ENCODE measurements at places on chromosomes 16 and 17. TPM values are rescaled to one million over a fixed set of nuclear protein-coding genes. Genes with fewer than 3 reads are reported as not detected.

TMIGD1 gene
- not detected for total RNA-seq

SMTNL2 gene
- total RNA-seq = 2.4 TPM

KREMEN2 gene
- total RNA-seq = 32.8 TPM

- no peak for DNase-seq
Observed at GRCh38 chr16:12958366-12958765, 57.0 kb downstream of the SHISA9 start.

GRCh38 chr17:2056206-2057174 is 1.6 kb downstream of the HIC1 start:
- no peak for DNase-seq

- DNase-seq = no peak
Observed at GRCh38 chr16:66851166-66851964, 7.2 kb downstream of the CA7 start.

DNA sequence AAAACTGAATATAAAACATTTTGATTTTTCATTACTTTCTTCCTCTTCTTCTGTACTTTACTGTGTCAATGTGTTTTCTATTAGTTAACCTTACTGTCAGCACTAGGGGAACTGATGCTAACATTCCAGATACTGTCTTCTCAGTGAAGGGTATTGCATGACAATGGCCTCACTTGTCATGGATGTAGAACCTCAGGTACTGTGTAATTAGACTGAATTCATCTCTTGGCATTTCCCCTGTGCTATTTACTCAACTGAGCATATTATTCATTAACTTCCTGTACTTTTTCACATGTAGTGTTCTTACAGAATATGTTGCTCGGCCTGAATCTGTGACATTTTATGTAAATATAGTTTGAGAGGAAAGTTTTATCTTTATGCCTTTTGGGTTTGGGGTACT is 237.0 kb downstream of the CA10 start:
- DNase-seq = no peak

GFAP gene
- total RNA-seq = not detected

DNA sequence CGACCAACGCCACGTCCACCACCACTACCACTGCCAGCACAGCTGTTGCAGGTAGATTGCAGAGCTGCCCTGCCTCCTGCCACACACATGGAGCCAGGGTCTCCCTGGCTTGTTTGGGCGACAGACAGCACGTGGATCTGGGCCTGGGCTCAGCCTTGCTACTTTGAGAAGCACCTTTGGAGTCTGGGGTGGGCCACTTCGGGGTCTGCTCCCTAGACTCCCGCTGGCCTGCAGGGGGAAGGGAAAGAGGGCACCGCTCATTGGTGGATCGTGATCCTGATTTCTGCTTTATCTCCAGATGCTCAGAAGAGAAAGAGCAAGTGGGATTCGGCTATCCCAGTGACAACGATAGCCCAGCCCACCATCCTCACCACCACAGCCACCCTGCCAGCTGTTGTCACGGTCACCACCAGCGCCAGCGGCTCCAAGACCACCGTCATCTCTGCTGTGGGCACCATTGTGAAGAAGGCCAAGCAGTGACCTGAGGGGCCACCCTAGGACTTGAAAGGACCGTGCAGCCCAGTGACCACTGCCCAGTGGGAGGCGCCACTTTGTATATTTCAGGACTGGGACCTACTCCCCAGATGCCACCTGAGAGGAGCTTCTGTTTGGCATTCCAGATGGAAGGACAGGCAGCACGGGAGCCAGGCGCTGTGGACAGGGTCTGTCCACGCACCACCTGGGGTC is 15.1 kb upstream of the ITGB4 start:
- DNase-seq = no peak

DNA sequence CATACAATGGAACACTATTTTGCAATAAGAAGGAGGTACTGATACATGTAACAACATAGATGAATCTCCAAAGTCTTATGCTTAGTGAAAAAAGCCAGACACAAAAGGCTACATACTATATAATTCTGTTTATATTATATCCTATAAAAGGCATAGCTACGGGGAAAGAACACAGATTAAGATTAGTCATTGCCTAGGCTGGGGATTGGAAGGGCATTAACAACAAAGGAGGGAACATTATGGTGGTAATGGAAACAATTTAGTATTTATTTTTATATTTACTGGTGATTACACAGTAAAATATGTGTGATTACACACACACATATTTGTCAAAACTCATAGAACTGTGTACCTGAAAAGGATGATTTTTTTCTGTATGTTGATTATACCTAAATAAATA is 278.1 kb downstream of the ZFHX3 start:
- DNase-seq = no peak

DNA sequence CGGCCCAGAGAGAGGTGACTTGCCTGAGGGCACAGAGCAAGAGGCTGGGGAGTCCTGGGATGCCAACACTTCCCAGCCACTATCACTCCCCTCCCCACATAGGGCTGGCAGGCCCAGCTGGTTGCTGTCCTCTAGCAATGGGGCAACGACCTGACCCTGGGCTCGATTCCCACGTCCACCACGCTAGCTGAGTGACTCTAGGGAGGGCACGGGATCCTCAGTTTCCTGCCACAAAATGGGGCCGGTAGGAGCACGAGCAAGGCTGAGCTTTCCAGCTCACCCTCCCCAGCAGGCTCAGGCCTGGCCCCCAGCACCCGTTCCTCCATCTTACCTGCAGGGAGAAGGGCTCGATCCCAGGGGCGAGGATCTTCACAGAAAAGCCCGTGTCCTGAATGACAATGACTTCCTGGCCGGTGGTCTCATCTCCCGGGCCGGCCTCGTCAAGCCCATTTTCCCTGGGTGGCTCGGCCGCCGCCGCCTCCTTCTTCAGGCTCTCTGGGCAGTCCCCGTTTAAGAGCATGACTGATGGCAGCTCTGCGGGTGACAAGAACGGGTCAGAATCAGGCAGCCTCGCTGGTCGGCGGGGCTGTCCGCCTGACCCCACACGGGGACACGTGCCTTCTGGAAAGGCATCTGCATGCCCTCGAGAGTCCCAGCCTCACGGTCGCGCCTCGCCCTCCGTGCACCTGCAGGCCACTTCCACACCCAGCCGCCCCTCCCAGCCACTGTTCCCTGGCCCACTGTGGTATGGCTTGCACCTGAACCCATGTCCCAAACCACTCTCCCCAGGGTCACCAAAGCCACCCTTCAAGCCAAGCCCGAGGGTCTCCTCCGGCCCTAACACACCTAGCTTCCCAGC is 7.3 kb downstream of the CLUH start:
- DNase-seq = no peak

- no peak for DNase-seq
Observed at GRCh38 chr16:920051-920681, 50.6 kb downstream of the LMF1 start.

DNA sequence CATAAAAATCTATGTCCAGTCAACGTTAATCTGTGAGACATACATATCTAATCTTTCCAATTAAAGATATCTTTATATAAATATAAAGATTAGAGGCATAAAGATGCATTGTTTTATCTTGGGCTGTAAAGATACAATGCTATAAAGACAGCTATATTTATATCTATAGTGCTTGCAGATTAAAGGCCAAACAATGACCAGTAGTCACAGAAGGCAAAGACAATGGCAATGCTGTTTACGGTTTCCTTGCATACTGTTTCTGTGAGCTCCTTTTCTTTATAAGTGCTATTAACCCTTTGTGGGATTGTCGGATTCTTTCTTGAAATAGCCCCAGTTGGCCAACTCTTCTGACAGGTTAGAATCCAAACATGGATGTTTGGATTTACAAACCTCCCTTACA is 85.5 kb upstream of the SALL1 start:
- DNase-seq = no peak

PLXDC1 gene
- total RNA-seq = not detected

KRTAP4-9 gene
- not detected for total RNA-seq

DNA sequence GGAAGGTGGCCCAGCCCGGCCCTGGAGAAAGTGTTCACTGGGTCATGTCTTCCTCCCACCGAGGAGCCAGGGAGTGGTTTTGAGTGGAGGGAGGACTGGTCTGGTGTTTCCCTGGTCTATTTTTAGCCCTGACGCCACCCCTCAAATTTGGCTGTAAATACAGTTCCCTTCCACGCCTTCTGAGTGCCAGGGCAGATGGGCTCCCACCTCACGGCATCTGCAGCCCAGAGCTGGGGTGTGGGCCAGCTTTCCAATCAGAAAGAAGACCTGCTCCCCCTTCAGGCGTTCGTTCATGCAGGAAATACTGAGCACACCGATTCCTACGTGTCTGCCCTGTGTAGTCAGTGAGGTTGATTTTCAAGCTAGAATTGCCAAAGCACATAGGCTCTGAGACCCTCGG is 53.7 kb downstream of the SNX20 start:
- DNase-seq = no peak

DNA sequence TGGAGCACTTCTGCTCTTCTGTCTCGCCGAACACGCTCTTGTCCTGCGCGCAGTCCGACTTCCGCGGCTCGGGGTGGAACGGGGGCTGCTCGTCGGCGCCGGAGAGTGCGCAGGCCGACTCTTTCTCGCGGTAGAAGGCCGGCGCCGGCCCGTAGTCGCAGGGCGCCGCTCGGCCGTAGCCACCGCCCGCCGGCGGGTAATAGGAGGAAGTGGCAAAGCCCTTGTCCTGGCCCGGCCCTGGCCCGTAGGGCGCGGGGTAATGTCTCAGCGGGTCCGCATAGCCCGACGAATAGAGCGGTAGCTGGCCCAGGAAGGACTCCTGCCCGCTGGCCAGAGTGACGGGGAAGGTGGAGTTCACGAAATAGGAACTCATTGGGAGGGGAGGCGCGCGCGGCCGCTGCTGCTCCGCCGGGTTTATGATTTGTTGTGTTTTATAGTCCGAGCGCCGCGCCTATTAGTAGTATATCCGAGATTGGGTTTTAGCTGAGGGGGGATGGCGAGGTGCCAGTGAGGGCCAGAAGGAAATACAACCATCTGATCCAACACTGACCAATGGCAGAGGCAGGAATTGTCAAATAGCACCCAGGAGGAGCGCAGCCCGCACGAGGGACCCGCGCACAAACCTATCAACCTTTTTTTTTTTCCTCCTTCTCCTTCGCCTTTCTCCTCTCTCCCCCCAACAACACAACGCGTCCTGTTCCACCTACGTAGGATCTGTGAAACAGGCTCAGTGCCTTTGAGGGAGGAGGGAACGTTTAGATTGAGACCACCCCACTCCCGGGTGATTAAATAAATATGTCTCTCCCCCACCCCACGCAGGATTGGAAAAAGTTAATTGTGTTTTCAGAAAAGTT is 4.4 kb upstream of the HOXB5 start:
- no peak for DNase-seq

DNA sequence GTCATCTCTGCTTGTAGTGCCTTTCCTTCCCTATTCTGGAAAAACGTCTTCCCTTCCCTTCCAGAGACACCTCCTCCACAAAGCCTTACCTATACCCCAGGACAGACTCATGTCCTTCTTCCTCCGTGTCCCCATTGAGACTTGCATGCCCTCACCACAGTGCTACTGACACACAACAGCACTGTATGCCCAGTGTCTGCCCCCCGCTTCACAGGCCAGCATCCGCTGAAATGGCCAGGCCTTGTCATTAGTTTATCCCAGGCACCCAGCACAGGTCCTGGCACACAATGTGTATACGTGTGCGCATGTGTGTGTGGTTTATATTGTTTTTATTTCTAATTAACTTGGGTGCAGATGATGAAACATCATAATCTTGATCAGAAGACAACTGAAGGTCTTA is 130.1 kb upstream of the CCL2 start:
- DNase-seq = no peak

CA4 gene
- not detected for total RNA-seq

DNA sequence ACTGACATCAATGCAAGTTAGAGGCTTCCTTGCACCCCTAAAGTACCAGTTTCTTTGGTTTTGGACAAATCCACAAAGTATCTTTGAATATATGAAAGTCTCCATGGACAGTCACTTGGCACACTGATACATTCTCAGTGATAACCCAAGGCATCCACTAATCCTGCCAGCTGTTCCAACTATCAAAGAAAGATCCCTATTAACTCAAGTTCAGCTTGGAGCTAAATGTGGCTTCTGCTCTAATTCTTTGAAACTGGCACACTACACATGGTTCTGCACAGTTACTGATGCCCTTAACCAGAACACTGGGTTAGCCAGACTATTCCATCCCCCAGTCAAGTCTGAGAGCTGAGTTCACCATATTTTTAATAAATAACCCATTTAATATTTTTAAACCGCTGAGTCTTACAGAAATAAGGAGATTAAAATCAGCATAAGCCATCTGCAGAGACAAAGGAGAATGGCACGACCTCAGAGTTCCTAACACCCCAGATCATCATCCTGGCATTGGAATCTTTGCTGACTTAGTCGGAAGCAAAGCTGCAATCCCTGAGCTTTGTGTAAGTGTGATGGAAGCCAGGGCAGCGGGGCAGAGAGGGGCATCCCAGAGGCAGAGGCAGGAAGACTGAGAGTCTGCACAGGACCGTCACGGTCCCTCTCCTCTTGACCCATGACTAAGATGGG is 6.3 kb downstream of the CACNG1 start:
- DNase-seq = no peak

- DNase-seq = no peak
Observed at GRCh38 chr17:65193716-65194293, 56.6 kb downstream of the RGS9 start.

Measured in Caki2 (cell line).